ENCODE measurements at places on chromosomes 4 and X. TPM values are rescaled to one million over a fixed set of nuclear protein-coding genes. Genes with fewer than 3 reads are reported as not detected.

DNA sequence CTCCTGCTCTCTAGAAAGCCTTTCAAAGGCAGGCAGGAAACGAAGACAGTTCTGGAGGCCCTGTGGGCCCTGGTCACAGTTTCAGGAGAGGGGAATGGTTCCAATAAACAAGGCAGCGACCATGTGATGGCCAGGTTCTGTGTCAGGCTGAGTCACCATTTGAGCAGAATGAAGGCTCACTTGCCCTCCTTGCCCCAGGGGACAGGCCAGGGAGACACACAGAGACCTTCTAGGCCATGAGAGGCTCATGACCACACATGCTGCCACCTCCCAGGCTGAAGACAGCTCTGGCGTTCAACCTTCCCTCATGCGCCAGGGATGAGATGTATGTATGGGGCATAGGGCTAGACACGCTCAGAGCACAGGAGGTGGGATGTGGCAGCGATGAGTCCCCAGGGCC, 22.9 kb upstream of the TRIM2 start:
- no peak overlapping the region for H3K27ac ChIP-seq
- no peak overlapping the region for H3K4me3 ChIP-seq
- no peaks in the 10 kb centered on the region for H3K36me3 ChIP-seq

- no peaks in the 10 kb centered on the region for H3K36me3 ChIP-seq
- H3K4me1 ChIP-seq: peaks cover 13% of the 10 kb centered on the region
- no peak overlapping the region for H3K27ac ChIP-seq
- no peak for DNase-seq
- H3K4me3 ChIP-seq: no peak overlapping the region
Observed at GRCh38 chr4:87087420-87087819, 133.0 kb downstream of the KLHL8 start.

DNA sequence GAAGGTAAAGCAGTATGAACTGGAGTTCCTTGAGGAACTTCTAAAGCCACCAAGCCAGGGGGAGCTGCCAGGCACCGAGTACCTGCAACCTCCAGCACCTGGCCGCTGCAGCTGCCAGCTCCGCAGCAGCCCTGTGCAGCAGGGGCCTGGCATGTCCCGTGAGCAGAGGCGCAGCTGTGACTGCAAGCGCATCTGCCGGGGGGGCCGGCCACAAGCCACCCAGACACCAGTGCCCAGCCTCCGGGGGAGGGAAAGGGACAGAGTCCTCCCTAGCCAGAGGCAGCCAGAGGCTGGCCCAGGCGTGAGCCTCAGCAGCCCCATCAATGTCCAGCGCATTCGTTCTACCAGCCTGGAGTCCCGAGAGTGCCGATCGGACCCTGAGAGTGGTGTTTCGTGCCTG, 26.6 kb upstream of the PRPS1 start:
- no peaks in the 10 kb centered on the region for H3K36me3 ChIP-seq
- DNase-seq: no peak
- H3K4me3 ChIP-seq: no peak overlapping the region
- no peaks in the 10 kb centered on the region for H3K27me3 ChIP-seq
- H3K27ac ChIP-seq: no peak overlapping the region
- H3K4me1 ChIP-seq: peaks cover 6% of the 10 kb centered on the region

DNA sequence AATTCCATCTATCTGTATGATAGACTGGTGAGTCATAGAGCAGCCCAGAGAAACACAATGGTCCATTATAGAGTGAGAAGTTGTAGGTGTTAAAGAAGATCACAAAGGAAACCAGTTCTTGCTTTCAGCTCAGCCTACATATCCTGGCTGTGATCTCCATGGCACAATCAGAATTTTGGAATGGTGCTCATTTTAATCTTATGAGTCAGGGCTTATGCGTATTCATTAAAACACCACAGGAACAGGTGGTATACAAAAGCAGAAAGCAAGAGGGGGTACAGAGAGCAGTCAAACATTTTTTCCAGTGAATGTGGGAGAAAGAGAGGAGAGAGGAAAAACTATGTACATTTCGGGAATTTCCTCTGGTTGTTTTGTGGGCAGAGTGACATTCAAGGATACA, 126.9 kb downstream of the MFAP3L start:
- peak overlapping the region; percentile 1 for H3K4me3 ChIP-seq
- peak overlapping the region; percentile 68 for H3K27ac ChIP-seq
- DNase-seq: peak; percentile 4
- H3K36me3 ChIP-seq: no peaks in the 10 kb centered on the region
- peaks cover 33% of the 10 kb centered on the region for H3K4me1 ChIP-seq

GRCh38 chr4:6926081-6926480, 16.5 kb downstream of the TBC1D14 start:
- no peak overlapping the region for H3K4me3 ChIP-seq
- H3K27ac ChIP-seq: no peak overlapping the region
- no peaks in the 10 kb centered on the region for H3K4me1 ChIP-seq
- no peaks in the 10 kb centered on the region for H3K27me3 ChIP-seq
- peaks cover 5% of the 10 kb centered on the region for H3K36me3 ChIP-seq
- DNase-seq: no peak

GRCh38 chr4:19134685-19135084, 1113.1 kb upstream of the LCORL start:
- no peaks in the 10 kb centered on the region for H3K27me3 ChIP-seq
- H3K4me3 ChIP-seq: no peak overlapping the region
- H3K4me1 ChIP-seq: no peaks in the 10 kb centered on the region

GRCh38 chr4:121693886-121694285, 2.9 kb downstream of the ANXA5 start:
- H3K27ac ChIP-seq: no peak overlapping the region
- no peaks in the 10 kb centered on the region for H3K27me3 ChIP-seq
- peaks cover 14% of the 10 kb centered on the region for H3K4me1 ChIP-seq
- DNase-seq: no peak
- peaks cover 35% of the 10 kb centered on the region for H3K36me3 ChIP-seq

- DNase-seq: no peak
- H3K27ac ChIP-seq: no peak overlapping the region
- H3K36me3 ChIP-seq: peaks cover 11% of the 10 kb centered on the region
- no peaks in the 10 kb centered on the region for H3K27me3 ChIP-seq
- H3K4me1 ChIP-seq: peaks cover 46% of the 10 kb centered on the region
Observed at GRCh38 chr4:183332447-183332846, 10.2 kb upstream of the CLDN24 start.

- H3K4me1 ChIP-seq: no peaks in the 10 kb centered on the region
- H3K27me3 ChIP-seq: no peaks in the 10 kb centered on the region
- no peak overlapping the region for H3K4me3 ChIP-seq
- no peak for DNase-seq
Observed at GRCh38 chrX:131837325-131837724, 185.8 kb upstream of the STK26 start.

GRCh38 chrX:116972362-116972761, 509.6 kb upstream of the CT83 start:
- no peak overlapping the region for H3K27ac ChIP-seq
- no peak for DNase-seq
- no peaks in the 10 kb centered on the region for H3K4me1 ChIP-seq
- no peaks in the 10 kb centered on the region for H3K36me3 ChIP-seq

DNA sequence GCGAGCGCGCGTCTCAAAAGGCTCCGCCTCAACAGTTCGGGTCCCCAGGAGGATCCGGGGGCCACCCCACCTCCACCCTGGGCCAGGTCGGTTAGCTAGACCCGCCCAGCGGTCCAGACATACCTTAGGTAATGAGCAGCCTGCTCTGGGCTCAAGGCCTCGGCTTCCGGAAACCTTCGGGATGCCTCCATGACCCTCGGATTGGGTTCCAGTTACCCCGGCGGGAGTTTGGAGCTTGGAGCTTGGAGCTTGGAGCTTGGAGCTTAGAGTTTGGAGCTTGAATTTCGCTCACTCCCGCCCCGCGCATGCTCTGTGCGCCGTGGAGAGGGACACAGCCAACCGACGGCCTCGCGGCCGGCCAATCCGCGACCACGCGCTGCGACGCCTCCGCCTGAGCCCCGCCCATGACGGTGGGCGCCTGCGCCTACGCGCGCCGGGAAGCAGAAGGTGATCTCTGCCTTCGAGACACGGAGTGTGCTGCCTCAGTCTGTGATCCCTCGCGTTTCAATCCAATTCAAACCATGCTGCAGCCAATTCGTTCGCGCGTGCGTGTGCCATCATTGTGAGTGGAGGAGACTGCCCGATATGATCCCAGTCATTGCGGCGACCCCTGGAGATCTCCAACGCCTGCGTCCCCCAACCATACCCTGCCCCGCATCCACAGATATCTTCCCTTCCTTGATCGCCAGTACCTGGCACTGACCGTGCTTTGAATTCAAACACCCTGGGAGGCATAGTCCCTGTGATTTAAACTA, at the start of gene ERCC6L:
ERCC6L (minus strand) TSS at position 307 of the 755 bp plus-strand sequence; CDS start at position 191, 116 bp downstream.
- no peaks in the 10 kb centered on the region for H3K4me1 ChIP-seq
- peak within 1 kb of the TSS; percentile 50 for H3K27ac ChIP-seq
- peak within 1 kb of the TSS; percentile 78 for H3K4me3 ChIP-seq
- no peaks in the 10 kb centered on the region for H3K27me3 ChIP-seq
- DNase-seq: peak; percentile 91

DNA sequence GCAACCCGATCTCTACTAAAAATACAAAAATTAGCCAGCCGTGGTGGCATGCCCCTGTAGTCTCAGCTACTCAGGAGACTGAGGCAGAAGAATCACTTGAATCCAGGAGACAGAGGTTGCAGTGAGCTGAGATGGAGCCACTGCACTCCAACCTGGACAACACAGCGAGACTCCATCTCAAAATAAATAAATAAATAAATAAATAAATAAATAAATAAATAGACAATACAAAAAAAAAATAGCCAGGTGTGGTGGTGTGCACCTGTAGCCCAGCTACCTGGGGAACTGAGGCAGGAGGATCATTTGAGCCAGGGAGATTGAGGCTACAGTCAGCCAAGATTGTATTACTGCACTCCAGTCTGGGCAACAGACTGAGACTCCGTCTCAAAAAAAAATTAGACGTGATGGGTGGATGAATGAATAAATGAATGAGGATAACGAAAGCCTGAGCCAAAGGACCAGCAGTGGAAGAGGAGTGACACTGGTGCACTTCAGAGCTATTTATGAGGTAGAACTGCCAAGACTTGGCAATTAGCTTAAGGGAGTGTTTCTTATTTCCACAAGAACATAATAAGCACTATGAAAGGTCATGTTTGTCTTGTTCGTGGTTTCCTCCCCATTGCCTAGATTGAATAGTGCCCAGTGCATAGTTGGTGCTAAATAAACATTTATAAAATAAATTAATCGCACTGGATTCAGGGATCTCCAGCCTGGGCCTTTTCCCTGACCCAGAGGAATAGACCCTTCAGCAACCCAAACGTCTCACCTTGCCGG, 232.2 kb downstream of the IDS start:
- H3K27me3 ChIP-seq: no peaks in the 10 kb centered on the region
- H3K27ac ChIP-seq: no peak overlapping the region
- H3K36me3 ChIP-seq: no peaks in the 10 kb centered on the region
- DNase-seq: no peak

- H3K27me3 ChIP-seq: no peaks in the 10 kb centered on the region
- no peak overlapping the region for H3K27ac ChIP-seq
- H3K36me3 ChIP-seq: no peaks in the 10 kb centered on the region
- peaks cover 15% of the 10 kb centered on the region for H3K4me1 ChIP-seq
- DNase-seq: no peak
- no peak overlapping the region for H3K4me3 ChIP-seq
Observed at GRCh38 chrX:68896581-68896980, 67.8 kb downstream of the EFNB1 start.

GRCh38 chr4:170420255-170420693, 330.5 kb upstream of the AADAT start:
- peak; percentile 13 for DNase-seq
- H3K27me3 ChIP-seq: no peaks in the 10 kb centered on the region
- H3K4me1 ChIP-seq: peaks cover 13% of the 10 kb centered on the region
- no peak overlapping the region for H3K27ac ChIP-seq

- DNase-seq: no peak
- H3K36me3 ChIP-seq: no peaks in the 10 kb centered on the region
- H3K27ac ChIP-seq: no peak overlapping the region
- no peaks in the 10 kb centered on the region for H3K27me3 ChIP-seq
- H3K4me3 ChIP-seq: no peak overlapping the region
Observed at GRCh38 chr4:69649629-69650028, 3.4 kb downstream of the UGT2A1 start.

- H3K36me3 ChIP-seq: no peaks in the 10 kb centered on the region
- H3K4me1 ChIP-seq: no peaks in the 10 kb centered on the region
- peak; percentile 2 for DNase-seq
- H3K4me3 ChIP-seq: no peak overlapping the region
- H3K27me3 ChIP-seq: no peaks in the 10 kb centered on the region
Observed at GRCh38 chrX:145213504-145213903, 33.8 kb upstream of the SPANXN1 start.

DNA sequence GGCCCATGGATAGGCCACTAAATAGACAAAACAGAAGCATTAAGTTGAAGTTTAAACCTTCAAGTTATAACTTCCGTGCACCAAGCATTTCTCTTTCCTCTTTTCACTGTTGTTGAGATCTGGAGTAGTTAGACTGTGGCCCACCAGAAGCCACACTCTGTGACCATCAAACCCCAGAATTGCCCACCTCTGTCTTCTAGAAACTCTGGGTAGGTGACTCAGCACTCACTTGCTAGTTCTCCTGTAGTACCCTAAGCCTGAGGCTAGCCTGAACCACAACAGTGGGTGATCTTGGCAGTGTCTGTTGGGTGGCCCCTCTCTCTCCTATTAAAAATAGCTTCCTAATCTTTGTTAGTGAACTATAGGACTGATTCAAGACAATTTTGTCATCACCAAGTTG, 24.6 kb upstream of the CD40LG start:
- no peak overlapping the region for H3K4me3 ChIP-seq
- H3K27ac ChIP-seq: no peak overlapping the region
- no peak for DNase-seq
- no peaks in the 10 kb centered on the region for H3K27me3 ChIP-seq

- no peaks in the 10 kb centered on the region for H3K27me3 ChIP-seq
- peak overlapping the region; percentile 100 for H3K27ac ChIP-seq
- H3K4me3 ChIP-seq: peak overlapping the region; percentile 97
- H3K4me1 ChIP-seq: peaks cover 9% of the 10 kb centered on the region
- peaks cover 53% of the 10 kb centered on the region for H3K36me3 ChIP-seq
Observed at GRCh38 chrX:123964156-123964834, 2.8 kb downstream of the STAG2 start.

DNA sequence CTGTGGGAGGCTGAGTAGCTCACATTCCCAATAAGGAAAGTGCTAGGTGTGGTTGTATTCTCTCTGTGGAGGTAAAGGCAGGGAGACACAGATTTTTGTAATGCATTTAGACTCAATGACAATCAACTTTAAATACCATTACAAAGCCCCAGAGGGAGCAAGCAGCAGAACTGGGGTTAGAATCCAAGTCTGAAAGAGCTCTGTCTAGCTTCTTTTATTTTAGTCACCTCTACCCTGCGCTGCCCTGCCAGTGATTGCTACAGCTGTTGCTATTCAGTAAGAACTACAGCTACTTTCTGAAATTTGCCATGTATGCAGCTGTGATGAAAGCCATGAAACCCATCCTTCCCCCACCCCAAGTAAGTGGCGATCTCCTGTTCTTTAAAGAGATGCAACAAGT, 22.5 kb downstream of the SLC39A8 start:
- H3K4me3 ChIP-seq: no peak overlapping the region
- DNase-seq: no peak
- no peaks in the 10 kb centered on the region for H3K27me3 ChIP-seq

- H3K36me3 ChIP-seq: peaks cover 6% of the 10 kb centered on the region
- no peak overlapping the region for H3K4me3 ChIP-seq
- no peak for DNase-seq
- no peaks in the 10 kb centered on the region for H3K4me1 ChIP-seq
- H3K27ac ChIP-seq: no peak overlapping the region
Observed at GRCh38 chr4:6198278-6198677, 2.1 kb downstream of the JAKMIP1 start.

Gene ANOS1
- total RNA-seq: 0.33 TPM

Gene CYLC1
- total RNA-seq: not detected

Gene DHRSX
- 21.5 TPM for total RNA-seq

Gene CSAG3
- not detected for total RNA-seq

Gene CTAG2
- total RNA-seq: not detected

Gene CCDC158
- not detected for total RNA-seq

Gene TEX13D
- total RNA-seq: not detected

Gene SLC26A1
- 0.68 TPM for total RNA-seq

Gene TKTL1
- total RNA-seq: not detected

All from Calu3 (cell line).